ENCODE measurements at places on chromosomes 5 and 9.

DNA sequence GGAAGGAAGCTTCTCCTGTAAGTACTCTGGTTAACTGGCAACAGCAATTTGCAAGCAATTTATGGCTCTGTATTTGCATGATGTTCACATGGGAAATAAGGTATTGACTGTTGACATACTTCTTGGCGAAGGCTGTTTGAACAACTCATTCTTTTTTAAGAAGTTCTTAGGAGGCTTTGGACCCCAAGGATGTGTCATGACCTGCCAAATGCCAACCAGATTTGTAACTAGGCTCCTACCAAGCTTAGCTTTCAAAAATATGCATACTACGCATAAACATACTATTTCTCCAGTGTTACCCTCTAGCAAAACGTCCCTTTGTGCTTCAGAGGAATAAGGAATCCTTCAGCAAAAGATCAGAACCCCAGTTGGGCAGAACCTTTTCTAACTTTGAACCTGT, 165.2 kb upstream of the MSX2 start:
- no peak for DNase-seq

- DNase-seq, result no peak
Observed at GRCh38 chr5:66438696-66439095, 157.5 kb upstream of the MAST4 start.

DNA sequence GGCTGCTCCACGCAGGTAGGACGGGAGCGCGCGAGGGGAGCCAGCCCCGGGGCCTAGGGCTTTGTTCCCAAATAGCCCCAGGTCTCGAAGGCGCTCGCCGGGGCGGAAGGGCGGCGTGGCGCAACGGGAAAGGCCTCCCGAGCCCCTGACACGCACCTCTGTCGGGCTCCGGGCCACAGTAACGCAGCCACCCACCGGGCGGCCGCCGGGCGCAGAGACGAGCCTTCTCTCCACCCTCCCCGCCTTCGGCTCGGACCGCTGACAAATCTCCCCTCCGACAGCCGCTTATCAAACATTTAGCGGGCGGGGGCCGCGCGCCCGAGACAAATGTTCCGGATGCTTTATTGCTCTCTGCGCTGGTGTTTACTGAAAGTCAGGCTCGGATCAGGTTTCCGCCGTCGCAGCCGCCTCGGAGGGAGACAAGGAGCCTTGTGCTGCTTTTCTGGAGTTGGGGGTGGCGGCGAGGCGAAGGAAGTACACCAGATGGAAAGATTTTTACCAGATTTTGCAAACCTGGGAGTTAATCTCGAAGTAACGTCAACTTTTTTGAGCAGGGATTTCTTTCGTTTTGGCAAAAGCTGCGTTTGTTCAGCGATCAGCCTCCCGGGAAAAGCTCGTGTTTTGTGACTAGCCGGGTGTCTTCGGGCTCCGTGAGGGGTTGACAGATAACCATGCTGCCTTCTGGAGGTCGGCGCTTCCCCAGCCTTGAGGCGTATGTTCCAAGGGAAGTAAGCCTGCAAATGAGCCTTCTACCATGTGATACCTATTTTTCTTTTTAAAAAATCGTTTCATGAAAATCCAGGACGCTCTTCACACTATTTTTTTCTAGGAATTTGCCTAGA, 950 bp downstream of the RGMB start:
- no peak for DNase-seq

GRCh38 chr5:125149527-125149926, 403.1 kb upstream of the ZNF608 start:
- no peak for DNase-seq

GRCh38 chr5:168952196-168952595, 348.7 kb downstream of the SLIT3 start:
- no peak for DNase-seq

DNA sequence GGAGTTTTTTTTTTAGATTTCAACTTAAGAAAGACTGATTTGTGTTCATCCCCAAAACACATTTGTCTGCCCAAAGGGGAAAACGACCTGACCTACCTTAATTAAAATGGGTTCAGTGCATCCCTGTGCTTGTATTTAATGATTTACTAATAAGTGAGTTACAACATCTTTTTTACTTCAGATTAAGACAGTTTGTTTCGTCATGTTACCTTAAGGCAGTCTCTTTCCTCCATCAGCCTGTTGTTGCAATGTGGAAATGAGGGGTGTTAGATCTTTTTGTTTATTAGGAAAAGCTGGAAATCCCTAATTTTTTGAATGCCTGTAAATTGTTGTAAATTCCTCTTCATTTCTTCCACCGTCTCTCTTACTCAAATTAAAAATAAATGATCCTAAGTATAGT, 177.5 kb downstream of the GDNF start:
- peak; percentile 81 for DNase-seq

GRCh38 chr5:56947052-56947451, 4.9 kb downstream of the MIER3 start:
- no peak for DNase-seq

DNA sequence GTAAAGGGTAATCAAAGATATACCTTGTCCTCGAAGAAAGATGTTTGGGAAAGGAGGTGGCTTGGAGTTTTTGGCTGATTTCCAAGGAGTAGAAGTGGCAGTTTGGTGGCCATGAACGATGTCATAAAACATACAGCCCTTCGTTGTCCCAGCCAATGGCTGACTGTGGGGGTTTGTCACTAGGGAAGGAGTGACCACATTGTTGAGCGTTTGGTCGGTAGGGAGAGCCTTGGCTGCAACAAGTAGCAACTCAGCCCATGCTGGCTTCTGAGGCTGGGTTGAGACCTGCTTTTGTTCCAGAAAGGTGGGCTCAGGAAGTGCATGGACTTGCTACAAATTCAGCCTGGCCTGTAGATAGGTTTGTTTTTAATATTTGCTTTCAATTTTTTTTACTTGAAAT, 128.3 kb downstream of the BOD1 start:
- no peak for DNase-seq

DNA sequence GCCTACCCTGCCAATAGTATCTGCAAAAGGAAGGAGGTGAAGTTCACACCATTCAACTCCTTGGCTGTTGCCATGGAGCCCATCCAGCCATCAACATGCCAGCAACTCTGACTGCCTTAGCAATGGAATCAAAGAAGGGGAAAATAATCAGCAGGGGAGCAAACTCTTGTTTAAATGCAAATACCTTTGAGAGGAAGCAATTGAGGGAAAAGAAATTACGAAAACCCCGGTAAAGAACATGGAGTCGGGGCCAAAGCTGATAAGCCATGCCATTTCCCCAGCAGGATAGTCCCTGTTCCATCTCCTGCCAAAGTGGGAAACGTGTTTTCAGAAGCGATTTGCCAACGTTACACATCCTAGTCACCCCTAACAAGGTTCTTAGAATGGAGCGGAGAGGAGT, 69.0 kb downstream of the MFAP3 start:
- DNase-seq, result no peak

DNA sequence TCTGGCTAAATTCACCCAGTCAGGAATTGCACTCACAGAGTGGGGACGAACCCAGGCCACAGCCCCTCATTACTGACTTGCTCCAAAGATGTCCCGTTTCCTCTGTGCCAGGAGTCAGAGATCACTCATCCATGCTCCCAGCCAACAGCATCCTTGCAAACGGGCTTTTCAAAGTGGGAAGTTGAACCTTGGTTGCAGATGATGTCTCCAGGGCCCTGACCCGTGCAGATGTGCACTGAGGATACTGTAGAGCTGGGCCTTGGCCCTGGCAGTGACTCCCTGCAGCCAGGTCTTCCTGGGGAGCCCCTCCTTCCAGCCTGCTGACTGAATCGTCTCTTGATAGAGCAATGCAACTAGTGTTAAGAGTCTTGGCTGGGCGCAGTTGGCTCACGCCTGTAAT, 22.3 kb downstream of the TCF7 start:
- no peak for DNase-seq

GRCh38 chr5:15737871-15738664, 238.1 kb downstream of the FBXL7 start:
- DNase-seq, result no peak

DNA sequence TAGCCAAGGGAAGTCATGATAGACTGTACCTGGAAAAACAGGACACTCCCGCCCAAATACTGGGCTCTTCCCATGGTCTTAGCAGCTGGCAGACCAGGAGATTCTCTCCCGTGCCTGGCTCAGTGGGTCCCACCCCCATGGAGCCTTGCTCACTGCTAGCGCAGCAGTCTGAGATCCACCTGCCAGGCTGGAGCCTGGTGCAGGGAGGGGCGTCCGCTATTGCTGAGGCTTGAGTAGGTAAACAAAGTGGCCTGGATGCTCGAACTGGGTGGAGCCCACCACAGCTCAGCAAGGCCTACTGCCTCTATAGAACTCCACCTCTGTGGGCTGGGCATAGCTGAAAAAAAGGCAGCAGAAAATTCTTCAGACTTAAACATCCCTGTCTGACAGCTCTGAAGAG, 10.1 kb upstream of the THG1L start:
- no peak for DNase-seq

- no peak for DNase-seq
Observed at GRCh38 chr9:90975781-90976538, 174.3 kb downstream of the SYK start.

- peak; percentile 83 for DNase-seq
Observed at GRCh38 chr9:116416421-116416820, 262.8 kb downstream of the PAPPA start.

GRCh38 chr5:31502506-31502905, 29.4 kb downstream of the DROSHA start:
- DNase-seq, result no peak

GRCh38 chr5:155794795-155795194, 532.2 kb upstream of the SGCD start:
- peak; percentile 1 for DNase-seq

- no peak for DNase-seq
Observed at GRCh38 chr9:3045153-3045552, 201.3 kb upstream of the PUM3 start.

GRCh38 chr5:134070725-134071613, 43.5 kb upstream of the TCF7 start:
- peak; percentile 74 for DNase-seq

GRCh38 chr5:933251-933861, 40.7 kb downstream of the TRIP13 start:
- no peak for DNase-seq

DNA sequence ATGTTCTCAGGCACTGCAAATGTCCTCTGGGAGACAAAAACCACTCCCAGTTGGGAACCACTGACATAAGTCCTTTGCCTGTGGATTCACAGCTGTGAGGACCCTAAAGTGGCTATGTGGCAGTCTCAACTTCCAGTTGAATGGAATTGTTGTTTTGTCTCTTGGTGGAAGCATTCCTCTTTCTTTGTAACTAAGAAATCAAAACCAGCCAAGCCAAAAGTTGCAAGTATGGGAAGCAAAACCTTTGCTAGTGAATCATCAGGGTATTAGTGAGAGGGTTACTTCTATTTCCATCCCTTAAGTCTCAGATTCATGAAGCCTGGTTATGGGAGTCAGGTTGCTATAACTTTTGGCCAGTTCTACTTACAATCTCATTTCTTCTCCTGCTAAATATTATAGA, 49.8 kb upstream of the RPS23 start:
- DNase-seq, result peak; percentile 18

GRCh38 chr9:68847765-68848164, 142.7 kb downstream of the PIP5K1B start:
- DNase-seq, result no peak

DNA sequence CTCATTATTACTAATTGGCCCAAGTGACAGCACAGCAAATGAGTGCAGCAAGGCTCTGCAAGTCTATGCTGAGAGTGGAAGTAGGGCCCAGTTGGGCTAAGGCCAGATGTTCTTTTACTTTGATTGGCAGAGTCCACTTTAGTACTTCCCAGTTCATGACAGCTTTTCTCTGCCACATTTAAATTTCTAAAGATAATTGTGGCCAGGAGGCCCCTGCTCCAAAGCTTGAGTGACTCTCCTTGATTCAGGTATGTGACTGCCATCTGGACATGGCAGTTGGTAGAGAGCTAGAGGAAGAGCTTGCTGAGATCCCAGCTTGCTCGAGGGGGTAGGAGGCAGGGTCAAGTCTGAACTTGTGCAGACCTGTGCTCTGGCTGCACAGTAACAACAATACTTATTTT, 154.1 kb downstream of the CARTPT start:
- no peak for DNase-seq

DNA sequence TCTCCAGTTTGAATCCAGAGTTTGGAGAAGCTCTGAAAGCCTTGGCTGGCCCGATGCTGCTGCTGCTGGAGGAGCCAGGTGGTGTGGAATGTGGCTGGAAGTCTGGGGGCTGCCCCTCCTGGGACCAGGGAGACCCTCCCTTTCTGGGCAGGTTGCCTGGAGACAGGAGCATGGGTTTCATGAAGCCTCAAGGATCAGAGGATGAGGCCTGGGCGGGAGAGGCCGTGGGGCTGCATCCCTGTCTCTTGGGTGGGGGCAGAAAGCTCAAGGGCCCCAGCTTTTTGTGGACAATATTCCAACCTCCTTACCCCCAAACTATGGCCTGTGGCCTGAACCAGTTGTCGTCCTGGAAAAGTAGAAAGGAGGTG, 10.1 kb downstream of the FGF18 start:
- no peak for DNase-seq

GRCh38 chr5:126972062-126972895, 58.1 kb downstream of the MARCHF3 start:
- DNase-seq, result no peak

DNA sequence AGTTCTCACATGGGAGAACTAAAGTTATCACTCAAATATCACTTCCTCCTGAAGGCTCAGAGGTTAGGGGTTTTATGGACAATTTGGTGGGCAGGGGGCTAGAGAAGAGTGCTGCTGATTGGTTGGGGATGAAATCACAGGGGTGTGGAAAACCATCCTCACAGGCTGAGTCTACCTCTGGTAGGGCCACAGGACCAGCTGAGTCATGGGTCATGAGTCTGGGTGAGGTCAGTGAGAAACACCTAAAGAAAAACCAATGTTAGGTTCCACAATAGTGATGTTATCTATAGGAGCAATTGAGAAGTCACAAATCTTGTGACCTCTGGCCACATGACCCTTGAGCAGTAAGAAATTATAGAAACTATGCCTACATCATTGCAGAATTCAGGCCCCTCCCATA, 203.3 kb upstream of the TARS1 start:
- no peak for DNase-seq

- DNase-seq, result no peak
Observed at GRCh38 chr5:174425271-174425963, 299.0 kb upstream of the MSX2 start.

- no peak for DNase-seq
Observed at GRCh38 chr5:95830226-95830625, 7.7 kb upstream of the GLRX start.

DNA sequence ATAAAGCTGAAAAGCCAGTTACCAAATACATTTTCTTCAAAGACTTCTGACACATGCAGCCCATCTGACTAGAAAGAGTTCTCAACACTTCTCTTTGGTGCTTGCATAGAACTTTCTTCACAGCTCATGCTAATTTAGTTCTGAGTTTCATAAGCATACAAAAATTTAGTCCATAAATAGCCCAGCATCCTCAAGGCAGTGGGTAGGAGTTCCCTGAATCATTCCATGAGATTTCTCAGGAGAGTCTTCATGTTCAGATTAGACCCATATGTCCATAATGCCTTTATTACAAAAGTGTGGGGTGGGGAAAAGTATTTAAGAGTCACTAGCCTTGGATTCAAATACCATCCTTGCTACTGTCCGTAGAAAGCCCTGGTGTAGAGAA, 290.2 kb upstream of the RGMB start:
- DNase-seq, result no peak

Data from renal cortical epithelial cell (primary cell).